Thoracic aorta (tissue), 2 donors: ENCODE measurements at places on chromosomes 11 and 22. TPM values are rescaled to one million over a fixed set of nuclear protein-coding genes. Genes with fewer than 3 reads are reported as not detected.

The E2F8 gene
- total RNA-seq, result not detected

The CSRP3 gene
- not detected for total RNA-seq

DNA sequence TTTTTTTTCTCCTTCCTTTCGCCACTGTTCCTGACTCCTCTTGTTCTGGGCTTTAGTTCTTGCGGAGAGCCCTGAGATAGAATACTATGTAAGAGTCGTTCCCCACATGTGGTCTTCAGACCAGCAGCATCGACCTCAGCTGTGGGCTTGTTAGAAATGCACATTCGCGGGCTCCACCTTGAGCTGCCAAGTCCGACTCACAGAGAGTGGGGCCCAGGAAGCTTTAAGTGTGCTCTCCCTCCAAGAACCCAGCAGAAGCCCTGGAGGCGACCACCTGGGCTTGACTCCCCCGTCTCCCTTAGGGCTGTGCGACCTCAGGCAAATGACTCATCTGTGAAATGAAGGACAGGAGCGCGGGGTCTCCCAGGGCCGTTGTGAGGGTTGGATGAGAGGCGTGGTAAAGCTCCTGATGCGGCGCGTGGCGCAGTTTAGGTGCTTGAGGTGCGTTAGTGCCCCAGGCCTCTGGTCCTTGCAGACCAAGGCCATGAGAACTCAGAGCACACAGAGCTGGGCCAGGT lies 18.8 kb downstream of the SAMM50 start:
- DNase-seq, result no peak

DNA sequence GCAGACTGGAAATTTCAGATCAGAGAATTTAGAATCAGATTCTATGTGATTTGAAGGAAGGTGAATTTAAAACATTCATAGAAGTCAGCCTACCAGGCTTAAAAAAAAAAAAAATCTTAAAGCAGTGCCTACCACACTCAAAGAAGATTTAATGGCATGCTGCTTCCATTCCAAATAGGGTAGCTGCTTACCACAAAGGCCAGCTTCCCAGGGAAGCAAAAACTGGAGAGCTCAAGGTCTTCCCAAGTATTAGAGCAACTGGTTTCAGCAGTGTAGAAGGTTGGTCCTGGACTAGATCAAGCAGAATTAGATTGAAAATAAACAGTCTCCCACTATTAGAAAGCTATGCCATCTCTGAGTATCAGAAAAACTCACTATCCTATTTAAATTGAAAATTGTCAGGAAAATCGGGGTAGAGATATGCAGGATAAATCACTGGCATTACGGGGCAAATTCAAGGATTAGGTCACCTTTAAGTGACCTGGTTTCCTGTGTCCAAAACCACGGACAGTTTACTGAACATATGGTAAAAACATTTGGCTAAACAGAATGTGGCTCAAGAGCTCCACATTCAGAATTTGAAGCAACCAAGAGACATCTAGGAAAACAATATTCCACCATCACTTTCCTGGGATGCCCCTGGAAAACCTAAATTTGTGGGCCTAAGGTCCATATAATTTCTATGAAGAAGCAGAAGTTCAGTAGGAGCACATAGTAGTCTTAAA lies 1.3 kb downstream of the C11orf42 start:
- no peak for DNase-seq

DNA sequence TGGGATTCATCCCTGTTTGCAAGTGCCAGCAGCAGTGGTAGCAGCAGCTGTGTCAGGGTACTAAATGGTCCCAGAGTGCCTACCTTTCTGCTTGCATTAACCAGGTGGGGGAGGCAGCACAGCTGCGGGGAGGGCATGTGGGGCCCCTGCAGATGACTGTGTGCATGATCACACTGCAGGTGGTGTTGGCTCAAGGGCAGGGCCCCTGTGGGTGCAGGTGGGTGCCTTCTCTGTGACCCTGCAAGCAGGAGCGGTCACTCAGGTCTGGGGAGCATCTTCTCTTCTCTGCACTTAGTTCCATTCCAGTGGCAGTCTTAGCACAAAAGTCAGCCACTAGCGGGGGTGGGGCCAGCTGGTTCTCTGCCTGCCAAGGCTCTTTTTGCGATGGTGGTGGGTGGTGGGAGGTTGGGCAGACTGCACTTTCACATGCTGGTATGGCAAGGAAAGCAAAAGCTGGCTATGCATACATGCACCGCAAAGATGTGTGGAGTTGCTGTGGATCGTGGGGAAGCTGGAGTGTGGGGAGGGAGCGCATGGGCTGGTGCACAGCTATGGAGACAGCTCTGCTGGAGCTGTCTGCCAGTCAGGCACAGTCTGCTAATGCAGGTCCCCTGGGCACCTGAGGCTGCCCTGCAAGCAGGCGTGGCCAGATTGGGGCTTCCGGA lies 157.1 kb downstream of the DYNC2H1 start:
- DNase-seq, result no peak

DNA sequence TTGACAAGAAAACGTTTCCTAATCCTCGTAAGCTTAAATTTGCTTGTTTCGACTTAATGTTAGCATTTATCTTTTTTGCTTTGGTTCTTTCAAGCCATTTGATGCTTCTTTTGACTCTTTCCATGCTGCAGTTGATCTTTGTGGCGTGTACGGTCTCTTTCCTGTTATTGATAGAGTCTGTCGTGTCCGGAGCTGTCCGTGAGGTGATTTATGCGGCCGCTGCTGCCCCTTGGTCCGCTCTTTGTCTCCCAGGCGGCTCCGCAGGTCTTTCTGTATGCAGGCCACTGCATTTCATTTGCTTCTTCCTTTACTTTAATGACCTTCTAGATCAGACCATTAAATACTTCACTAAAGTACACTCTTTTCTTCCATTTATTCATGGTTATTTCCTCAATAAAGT lies 50.3 kb downstream of the TBC1D22A start:
- DNase-seq, result no peak

DNA sequence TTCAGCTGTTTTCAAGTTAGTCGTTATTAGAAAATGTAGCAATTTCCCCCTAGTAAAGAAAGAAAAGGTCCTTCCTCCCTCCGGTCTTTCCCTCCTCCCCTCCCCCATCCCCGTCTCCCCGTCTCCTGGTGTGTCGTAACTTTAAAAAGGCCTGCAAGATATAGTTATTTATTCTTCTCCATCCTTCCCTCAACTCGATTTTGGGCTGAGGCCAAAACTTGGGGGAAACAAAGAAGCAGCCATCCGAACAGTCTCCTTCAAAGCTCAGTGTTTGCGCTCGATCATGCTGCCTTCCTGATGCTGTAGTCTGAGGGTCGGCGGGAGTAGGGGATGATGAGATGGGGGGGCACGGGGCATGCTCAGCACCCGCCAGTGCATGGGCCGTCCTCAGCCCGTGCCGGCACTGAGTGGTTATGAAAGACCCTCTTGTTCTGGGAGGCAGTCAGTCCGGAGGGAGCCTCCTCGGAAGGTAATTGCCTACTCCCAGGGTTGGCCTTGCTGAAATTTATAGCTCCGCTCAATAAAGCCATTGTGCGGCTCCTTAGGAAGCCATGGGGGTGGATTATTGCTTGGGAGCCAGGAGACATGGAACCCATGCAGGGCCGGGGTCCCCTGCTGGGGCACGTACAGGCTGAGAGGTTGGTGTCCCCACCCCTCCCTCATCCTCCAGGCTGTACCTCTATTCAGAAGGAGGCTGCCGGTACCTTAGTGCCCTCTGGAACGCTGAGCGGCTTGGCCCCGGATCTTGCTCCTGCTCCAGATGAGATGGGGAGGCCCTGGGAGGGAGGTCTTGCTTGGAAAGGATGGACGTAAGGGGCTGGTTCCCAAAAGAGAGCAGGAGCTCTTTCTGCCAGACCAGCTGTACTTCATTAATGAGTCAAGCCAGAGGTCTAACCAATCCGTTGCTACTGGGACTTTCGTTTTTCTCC lies 212.7 kb upstream of the CADM1 start:
- no peak for DNase-seq

GRCh38 chr11:65436412-65437032 lies 13.9 kb downstream of the NEAT1 start:
- DNase-seq, result no peak

DNA sequence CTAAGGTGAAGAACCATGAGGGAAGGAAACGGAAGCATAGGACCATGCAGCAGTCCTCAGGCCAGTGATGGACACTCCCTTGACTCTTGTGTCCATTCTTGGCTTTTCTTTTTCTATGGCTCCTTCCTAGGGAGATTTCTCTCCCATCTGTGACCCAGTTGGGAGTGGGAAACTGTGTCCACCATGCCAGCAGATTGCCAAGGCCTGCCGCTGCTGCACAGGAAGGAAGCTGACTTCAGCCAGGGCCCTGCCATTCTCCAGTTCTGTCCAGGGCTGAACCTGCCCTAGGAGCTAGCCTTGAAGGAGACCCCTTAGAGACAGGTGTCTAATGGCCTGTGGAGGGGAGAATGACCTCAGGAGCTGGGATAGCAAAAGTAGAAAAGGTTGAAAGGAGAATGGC lies 17.4 kb downstream of the SSH3 start:
- no peak for DNase-seq
